ENCODE measurements at places on chromosomes 11 and 22.

GRCh38 chr22:34454598-34454997 lies 534.3 kb upstream of the LARGE1 start:
- no peak for DNase-seq

DNA sequence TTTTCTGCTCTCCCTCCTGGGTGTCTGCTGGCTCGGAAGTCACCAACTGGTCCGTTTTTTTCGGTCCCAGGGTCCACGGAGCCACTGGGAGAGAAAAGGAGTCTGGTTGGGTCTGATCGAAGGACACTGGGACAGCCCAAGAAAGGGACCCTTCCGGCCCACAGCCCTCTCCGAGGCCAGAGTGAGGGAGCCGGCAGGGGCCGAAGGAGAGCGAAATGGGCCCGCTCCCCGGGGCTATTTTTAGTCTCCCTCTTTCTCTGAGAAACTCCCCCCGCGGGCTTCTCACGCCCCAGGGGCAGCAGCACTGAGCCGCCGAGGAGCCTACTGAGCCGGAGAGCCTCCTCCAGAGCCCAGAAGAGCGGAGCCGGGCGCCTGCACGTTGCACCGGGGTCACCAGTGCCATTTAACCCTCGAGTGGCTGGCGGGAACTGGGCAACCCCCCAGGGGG lies 1.9 kb downstream of the ESAM start:
- no peak for DNase-seq

- DNase-seq, result peak; percentile 55
Measured at GRCh38 chr11:32333320-32333991, 101.9 kb downstream of the WT1 start.

- DNase-seq, result no peak
Measured at GRCh38 chr11:116500026-116500946, 272.5 kb downstream of the BUD13 start.

- no peak for DNase-seq
Measured at GRCh38 chr11:118804094-118804493, 13.1 kb upstream of the DDX6 start.

Measured in posterior cingulate gyrus (tissue), 11 donors.